ENCODE measurements at places on chromosomes 6 and 20.
A peak's percentile ranks its signal among the peaks of the same experiment; 100 is the strongest.

DNA sequence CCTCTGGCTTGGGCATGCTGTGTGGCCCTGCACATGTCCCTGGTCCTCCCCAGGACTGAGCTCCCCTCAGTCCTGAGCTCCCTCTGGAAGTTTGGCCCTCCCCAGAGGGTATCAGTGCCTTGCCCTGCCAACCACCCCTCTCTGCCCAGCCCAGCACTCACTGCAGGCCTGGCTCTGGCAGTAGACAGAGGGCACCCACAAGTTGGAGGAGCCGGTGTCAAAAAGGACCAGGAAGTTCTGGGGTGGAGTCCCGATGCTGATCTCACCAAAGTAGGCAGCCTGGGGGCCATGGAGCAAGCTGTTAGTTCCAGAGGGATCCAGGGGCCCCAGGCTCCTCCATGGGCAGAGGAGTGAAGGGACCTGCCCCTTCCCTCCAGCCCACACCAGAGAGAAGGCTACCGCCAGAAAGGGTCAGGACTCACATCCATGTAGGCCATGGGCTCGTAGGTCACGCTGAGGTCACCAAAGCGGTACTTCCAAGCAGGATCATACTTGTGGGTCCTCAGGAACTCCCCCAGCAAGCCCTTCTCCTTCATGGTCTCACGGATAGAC is 2.9 kb downstream of the PGC start:
- no peak for DNase-seq

DNA sequence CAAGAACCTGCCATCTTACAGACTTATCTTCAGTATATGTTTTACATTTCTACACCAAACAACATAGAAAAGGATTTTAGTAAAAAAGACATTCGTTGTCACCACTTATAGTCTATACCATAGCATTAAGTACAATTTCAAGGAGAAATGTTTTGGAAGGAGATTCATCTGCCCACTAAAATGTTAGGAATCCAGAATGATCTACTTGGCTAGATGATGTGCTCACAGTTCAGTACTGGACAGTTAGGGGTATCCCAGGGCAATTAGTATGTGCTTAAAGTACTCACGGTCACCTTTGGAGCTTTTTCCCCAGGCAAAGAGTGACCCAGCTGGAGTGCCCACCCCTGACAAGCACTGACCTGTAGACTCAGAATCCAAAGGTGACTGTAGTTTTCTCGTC is 222.9 kb downstream of the SLC24A3 start:
- no peak for DNase-seq

DNA sequence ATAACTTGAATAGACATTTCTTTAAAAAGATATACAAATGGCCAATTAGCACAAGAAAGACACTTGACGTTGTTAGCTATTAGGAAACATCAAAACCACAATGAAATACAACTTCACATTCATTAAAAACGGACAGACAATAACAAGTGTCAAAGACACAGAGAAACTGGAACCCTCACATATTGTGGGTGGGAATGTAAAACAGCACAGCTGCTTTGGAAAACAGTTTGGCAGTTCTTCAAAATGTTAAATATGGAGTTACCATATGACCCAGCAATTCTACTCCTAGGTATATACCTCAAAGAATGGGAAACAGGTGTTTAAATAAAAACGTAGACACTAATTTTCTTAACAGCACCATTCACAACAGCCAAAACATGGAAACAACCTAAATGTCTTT is 100.5 kb upstream of the SLC22A23 start:
- no peak for DNase-seq

DNA sequence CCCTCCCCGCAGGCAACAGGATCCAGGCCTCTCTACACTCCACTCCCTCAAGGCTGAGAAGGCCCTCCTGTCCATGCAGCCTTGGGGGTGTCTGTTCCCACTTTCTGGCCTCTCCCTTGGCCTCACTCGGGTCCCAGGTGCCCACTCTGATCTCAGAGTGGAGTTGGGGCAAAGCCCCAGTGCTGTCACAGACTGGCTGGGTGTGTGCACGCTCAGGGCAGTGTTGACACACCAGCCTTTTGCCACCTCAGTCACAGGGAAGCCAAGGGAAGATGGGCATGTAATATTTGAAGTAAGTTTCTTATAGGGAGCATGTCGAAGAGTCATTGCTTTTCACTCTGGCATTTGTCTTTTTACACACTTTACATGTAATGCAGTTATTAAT is 44.9 kb downstream of the HLA-DRA start:
- DNase-seq = no peak

- DNase-seq = no peak
Observed at GRCh38 chr6:64777941-64778785, 928.9 kb downstream of the EYS start.

GRCh38 chr6:170459451-170459850 is 93.7 kb downstream of the PSMB1 start:
- peak; percentile 82 for DNase-seq

DNA sequence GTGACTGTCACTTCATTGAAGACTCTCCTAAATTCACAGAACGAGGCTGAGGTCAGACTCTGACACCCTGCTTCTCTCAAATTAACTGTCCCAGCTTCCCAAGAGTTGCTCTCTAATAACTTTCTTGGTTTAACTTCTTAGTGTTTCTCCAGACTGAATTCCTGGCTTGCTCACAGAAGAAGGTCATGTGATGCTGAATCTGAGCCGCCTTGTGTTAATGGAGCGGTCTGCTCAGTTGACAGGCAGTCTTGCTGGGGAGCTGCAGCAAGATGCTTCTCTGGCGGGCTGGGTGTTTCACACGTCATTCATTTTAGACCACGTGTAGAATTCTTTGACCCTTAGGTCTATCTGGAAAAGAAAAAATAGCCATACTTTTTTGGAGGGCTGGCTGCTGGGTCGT is 107.3 kb downstream of the FOXO3 start:
- no peak for DNase-seq

DNA sequence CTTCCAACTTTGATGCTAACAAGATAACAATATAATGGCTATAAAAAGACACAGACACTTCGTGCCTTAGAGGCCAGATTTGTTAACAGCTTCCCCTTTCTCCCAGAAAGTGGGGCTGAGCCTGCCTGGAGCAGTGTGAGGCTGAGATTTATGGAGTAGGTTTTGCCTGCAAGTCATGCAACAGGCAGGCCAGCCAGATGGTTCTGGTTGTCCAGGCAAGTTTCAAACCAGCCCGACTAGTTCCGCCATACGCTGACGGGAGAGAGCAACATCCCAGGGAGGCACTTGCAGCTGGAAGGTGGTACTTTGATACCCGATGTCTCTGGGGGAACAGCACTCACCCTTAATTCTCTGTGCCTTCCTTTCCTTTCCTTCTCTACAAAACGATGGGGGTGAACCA is 81.3 kb upstream of the NAA20 start:
- peak; percentile 55 for DNase-seq

DNA sequence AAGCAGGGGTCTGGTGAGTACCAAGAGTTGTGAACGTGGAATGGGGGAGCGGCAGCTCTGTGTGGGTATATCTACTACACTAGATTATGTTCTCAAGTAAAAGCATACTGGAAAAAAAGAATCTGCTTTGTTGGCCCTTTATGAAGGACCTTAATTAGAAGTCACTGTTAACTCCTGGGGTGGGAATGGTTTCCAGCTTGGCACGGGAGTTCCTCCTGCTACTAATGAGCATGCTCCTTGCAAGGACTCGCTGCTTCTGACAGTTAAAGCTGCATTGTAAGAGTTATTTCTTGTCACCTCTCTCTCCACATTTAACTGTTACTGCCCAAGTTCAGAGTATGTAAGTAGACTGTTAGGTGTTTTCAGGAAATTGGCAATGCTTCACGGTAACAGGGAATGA is 292.7 kb downstream of the ZFAND3 start:
- no peak for DNase-seq

GRCh38 chr6:142954844-142955243 is 9.9 kb upstream of the HIVEP2 start:
- peak; percentile 74 for DNase-seq

DNA sequence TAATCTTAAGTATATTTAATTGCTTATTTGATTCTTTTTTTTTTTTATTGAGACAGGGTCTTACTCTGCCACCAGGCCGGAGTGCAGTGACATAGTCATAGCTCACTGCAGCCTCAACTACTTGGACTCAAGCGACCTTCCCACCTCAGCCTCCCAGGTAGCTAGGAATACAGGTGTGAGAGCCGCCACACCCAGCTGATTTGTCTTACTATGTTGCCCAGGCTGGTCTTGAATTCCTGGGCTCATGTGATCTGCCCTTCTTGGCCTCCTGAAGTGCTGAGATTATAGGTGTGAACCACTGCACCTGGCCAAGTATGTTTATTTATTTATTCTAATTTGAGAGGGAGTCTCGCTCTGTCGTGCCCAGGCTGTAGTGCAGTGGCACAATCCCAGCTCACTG is 38.2 kb downstream of the PTPN1 start:
- DNase-seq = no peak

- DNase-seq = no peak
Observed at GRCh38 chr6:613981-614380, 42.9 kb downstream of the HUS1B start.

DNA sequence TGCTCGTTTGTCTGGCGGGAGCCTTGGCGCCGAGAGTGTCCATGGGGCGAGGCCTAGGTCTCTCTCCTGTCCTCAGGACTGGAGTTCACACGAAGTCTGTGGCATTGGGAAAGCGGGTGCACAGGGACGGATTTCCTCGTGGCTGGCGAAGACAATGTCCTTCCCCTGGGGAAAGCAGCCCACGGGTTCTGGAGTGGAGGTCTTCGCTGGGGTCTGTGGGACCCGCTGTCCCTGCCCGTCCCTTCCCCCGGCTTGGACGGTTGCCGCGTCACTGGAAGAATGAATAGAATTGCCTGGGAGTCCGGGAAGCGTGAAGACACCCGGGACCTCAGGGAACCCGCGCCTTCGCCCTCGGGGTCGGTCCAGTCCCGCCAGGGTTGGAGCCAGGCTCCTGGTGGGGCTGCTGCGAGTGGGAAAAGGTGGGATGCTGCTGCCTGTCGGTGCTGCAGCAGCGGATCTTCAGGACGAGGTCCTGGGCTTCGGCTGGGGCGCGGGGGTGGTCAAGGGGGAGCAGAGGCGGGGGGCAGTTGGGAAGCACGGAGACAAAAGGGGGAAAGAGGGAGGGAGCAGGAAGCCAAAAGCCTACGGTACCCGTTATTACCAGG is 441.8 kb upstream of the DEFB115 start:
- no peak for DNase-seq

GRCh38 chr6:47004463-47004862 is 37.7 kb downstream of the ADGRF1 start:
- peak; percentile 49 for DNase-seq

DNA sequence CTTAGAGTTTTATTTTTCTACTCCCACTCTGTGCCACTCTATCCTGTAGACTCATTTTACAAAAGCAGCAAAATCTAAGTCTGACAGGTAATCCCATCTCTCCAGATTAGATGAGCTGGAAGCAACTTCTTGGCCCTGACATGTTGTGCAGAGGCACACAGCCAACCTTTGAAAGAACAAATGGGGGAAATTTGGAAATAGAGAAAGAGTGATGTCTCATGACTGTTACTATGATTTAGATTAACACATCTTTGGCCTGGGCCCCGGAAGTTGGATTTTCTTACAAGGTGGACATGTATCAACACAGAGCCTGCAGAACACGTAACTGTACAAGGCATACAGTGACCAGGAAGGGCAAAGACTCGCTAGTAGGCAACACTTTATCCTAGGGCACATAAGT is 227.7 kb downstream of the MYLK4 start:
- DNase-seq = no peak

DNA sequence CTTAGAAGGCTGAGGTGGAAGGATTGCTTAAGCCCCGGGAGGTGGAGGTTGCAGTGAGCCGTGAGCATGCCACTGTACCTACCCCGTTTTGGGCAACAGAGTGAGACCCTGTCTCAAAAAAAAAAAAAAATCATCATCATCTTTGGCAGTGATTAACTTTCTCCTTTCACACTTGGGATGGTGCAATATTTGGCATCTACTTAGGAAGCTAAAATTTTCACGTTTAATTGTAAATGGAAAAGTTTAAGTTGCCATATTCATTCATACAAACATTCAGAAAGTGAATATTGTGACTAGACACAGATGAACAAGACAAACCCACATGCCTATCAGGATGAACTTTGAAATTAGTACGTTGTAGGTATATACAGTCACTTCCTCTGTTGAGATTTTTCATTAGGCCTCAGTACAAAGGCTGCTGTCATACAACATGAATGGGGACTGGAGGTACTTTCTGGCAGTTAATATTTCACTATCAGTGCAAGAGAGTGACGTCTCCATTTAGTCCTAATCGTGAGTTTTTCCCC is 10.3 kb downstream of the TOP1 start:
- no peak for DNase-seq
